ENCODE measurements at places on chromosomes 2 and 18. TPM values are rescaled to one million over a fixed set of nuclear protein-coding genes. Genes with fewer than 3 reads are reported as not detected.

The UBE2F gene
- total RNA-seq = 54.3 TPM

The CABYR gene
- 3.9 TPM for total RNA-seq

The ANKRD23 gene
- 4.4 TPM for total RNA-seq

The MYO1B gene
- 91.1 TPM for total RNA-seq

The GKN2 gene
- total RNA-seq = not detected

The RALBP1 gene
- total RNA-seq = 48.3 TPM

The PID1 gene
- total RNA-seq = not detected

DNA sequence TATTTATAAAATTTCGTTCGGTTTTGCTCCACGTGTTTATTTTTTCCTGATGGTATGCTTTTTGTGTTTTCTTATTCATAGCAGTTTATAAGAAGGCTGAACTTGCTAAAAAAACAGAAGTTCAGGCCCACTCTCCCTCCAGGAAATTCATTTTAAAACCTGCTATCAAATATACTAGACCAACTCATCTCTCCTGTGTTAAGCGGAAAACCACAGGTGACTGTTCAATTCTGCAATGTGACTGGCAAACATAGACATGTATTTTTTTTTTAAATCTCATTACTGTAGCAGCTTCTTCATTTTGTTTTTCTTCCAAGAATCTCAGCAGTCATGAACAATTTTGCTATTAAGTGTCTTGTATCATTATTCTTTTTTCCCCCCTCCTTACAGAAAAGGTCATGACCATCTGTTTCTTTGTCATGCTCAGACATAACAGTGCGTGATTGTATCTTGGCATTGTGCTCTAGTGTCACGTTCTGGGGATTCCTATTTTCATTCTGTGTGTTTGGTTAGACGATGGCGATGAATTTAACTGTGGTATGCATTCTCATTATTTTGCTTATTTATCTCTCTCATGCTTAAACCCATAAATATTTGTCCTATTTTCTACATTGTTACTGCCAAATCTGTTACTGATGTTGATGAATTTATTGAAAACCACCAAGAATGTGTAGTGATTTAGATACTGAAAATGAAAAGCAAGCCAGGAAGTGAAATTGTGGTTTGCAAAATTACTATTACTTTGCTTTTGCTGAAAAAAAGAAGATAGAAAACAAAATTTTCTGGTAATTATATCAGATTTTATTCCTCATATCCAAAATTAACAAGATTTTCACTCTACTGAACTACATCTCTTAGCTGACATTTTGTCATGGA, 74.6 kb upstream of the UNC80 start:
- H3K36me3 ChIP-seq = no peaks in the 10 kb centered on the region
- no peak overlapping the region for H3K4me3 ChIP-seq
- DNase-seq = no peak
- H3K4me1 ChIP-seq = peaks cover 5% of the 10 kb centered on the region
- peaks cover 6% of the 10 kb centered on the region for H3K27me3 ChIP-seq

DNA sequence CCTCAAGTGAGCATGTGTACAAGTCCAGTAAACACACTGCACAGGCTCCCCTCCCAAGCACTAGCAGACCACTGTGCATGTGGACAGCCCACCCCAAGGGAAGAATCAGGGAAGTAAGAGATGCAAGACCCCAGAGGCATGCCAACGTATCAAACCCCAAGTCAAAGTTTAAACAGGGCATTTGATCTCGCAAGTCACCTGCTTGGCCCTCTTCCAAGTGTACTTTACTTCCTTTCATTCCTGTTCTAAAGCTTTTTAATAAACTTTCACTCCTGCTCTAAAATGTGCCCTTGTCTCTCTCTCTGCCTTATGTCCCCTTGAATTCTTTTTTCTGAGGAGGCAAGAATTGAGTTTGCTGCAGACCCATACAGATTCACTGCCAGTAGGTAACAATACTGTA, 201.2 kb upstream of the PARD3B start:
- H3K4me3 ChIP-seq = no peak overlapping the region
- H3K27me3 ChIP-seq = no peaks in the 10 kb centered on the region
- DNase-seq = no peak
- no peaks in the 10 kb centered on the region for H3K36me3 ChIP-seq

GRCh38 chr2:108165729-108166128, 74.0 kb upstream of the SULT1C3 start:
- no peak for DNase-seq
- no peaks in the 10 kb centered on the region for H3K4me1 ChIP-seq
- H3K27me3 ChIP-seq = peaks cover 47% of the 10 kb centered on the region
- H3K27ac ChIP-seq = no peak overlapping the region
- H3K4me3 ChIP-seq = no peak overlapping the region
- no peaks in the 10 kb centered on the region for H3K36me3 ChIP-seq

- DNase-seq = no peak
- no peaks in the 10 kb centered on the region for H3K27me3 ChIP-seq
- peaks cover 14% of the 10 kb centered on the region for H3K4me1 ChIP-seq
Observed at GRCh38 chr18:63254716-63255399, 64.7 kb downstream of the BCL2 start.

DNA sequence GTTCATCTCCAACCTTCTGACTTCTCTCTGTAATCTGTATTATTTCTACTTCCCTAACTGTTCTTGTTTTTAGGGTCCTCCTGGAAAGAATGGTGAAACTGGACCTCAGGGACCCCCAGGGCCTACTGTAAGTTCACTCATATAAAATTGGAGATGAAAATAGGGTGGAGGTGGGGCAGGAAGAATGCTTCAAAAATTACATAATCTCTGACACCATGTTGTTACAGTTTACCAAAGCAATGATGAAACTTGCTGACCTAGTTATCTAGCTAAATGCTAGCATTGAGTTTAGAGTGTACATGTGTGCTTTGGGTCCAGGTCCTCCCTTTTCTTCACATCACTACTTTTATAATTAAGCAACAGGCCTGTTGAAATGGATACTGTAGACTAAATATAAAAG, 23.1 kb downstream of the COL3A1 start:
- no peaks in the 10 kb centered on the region for H3K27me3 ChIP-seq
- H3K4me3 ChIP-seq = no peak overlapping the region
- H3K36me3 ChIP-seq = peaks cover 73% of the 10 kb centered on the region
- peak overlapping the region; percentile 92 for H3K27ac ChIP-seq
- H3K4me1 ChIP-seq = peaks cover 59% of the 10 kb centered on the region
- DNase-seq = no peak

GRCh38 chr18:79779021-79779699, 18.6 kb upstream of the KCNG2 start:
- H3K27me3 ChIP-seq = peaks cover 9% of the 10 kb centered on the region
- H3K4me3 ChIP-seq = no peak overlapping the region
- H3K4me1 ChIP-seq = no peaks in the 10 kb centered on the region
- H3K36me3 ChIP-seq = no peaks in the 10 kb centered on the region
- DNase-seq = no peak

- no peak for DNase-seq
- no peak overlapping the region for H3K4me3 ChIP-seq
- H3K27me3 ChIP-seq = no peaks in the 10 kb centered on the region
- H3K36me3 ChIP-seq = peaks cover 12% of the 10 kb centered on the region
Observed at GRCh38 chr2:97979904-97980303, 15.8 kb downstream of the TMEM131 start.

GRCh38 chr2:183034806-183035205, 3.5 kb downstream of the NCKAP1 start:
- H3K36me3 ChIP-seq = no peaks in the 10 kb centered on the region
- peak overlapping the region; percentile 44 for H3K27ac ChIP-seq

DNA sequence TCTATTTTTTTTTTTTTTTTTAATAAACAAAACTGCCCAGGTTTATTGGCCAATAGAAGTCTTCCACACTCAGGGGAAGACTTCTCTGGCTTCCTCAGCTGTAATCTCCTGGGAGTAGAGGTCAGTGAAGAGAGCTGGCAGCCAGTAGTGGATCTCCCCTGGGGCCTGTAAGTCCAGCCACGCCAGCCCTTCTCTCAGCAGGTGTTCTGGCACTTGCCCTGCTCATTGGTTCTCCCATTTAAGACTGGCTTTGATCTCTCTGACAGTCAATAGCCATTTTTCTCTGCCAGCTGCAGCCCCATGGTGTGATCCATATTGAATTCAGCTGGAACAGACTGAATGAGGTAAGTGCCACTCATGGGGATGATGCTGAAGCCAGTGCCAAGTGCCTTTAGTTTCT, 170.6 kb upstream of the SPHKAP start:
- H3K4me1 ChIP-seq = no peaks in the 10 kb centered on the region
- H3K27ac ChIP-seq = no peak overlapping the region
- no peaks in the 10 kb centered on the region for H3K36me3 ChIP-seq
- H3K27me3 ChIP-seq = no peaks in the 10 kb centered on the region

- no peaks in the 10 kb centered on the region for H3K36me3 ChIP-seq
- H3K4me1 ChIP-seq = peaks cover 44% of the 10 kb centered on the region
- peak overlapping the region; percentile 99 for H3K27ac ChIP-seq
- H3K4me3 ChIP-seq = peak overlapping the region; percentile 99
Observed at GRCh38 chr2:186486651-186487647, 889 bp downstream of the ZC3H15 start.

DNA sequence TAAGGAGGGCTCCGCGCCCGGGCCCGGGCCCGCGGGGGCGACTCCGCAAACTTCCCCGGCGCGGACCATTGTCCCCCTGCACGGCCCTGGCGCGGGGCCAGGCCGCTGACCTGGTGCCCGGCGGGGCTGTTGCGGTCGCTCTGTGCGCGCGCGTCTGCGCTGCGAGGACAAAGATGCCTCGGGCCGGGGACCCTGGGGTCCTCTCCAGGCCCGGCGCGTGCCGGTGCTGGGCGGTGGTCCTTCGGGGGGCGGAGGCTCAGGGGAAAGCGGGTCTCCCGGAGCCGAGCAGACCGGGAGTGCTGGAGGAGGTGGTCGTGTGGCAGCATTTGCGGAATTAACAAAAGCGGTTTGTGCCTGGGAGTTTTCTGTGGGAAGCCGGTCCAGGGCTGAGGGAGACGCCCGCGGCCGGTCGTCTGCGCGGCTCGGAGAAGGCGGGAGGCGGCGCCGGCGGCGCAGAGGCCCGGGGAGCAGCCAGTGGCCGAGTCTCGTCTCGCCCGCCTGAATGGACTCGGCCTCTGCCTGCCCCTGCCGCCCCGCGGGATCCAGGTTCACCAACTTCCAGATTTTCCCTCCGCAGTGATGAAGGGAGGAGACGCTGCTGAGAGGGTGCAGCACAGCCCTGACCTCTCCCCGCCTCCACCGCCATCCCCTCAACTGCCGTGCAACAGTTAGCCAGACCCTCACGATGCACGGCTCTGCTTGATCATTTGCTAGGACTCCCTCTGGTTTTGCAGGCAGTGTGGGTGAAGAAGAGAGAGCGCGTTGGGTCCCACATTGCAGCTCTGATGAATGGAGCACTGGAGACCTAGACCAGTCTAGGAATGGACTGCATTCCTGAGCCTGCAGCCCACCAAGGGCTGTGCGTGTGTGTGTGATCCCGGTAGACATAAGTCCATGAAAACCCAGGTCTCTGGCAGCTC, 705 bp downstream of the EFR3B start:
- no peak for DNase-seq
- H3K4me3 ChIP-seq = peak overlapping the region; percentile 81
- peaks cover 22% of the 10 kb centered on the region for H3K4me1 ChIP-seq

DNA sequence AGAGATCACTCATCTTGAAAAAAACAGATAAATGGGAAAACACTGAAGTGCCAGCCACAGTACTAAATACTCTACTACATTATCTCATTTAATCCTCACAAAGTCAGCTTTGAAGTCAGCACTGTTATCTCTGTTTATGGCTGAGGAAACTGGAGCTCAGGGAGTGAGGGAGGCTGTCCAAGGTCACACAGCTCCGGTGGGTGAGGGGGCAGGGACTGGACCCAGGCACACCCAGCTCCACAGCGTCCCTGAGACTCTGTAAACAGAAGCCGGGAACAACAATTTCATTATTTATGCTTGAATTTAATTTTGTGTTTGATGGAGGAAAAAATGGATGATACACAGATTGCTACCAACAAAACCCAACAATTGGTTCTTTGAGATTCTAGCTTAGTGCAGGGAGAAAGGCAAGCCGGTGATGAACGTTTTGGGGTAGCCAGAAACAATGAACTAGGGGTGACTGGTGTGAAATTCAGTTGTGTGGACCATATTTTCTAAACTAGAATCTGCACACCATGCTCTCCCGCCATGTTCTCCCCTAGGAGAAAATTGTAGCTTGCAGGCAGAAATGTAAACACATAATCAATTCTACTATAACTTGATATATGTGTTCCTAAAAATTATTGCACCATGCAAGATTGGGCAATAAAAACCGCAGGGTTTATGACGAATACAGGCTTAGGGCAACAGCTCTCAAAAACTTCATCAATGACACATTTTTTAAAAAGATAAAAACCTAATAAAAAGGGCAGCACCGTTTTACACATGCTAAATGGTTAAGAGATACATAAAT, at the start of gene GREB1:
GREB1 (plus strand) TSS at position 768 of the 793 bp plus-strand sequence. CDS start 22,570 bp downstream, outside the sequence.
- no peaks in the 10 kb centered on the region for H3K36me3 ChIP-seq
- no peak within 1 kb of the TSS for H3K27ac ChIP-seq
- peaks cover 62% of the 10 kb centered on the region for H3K27me3 ChIP-seq
- H3K4me1 ChIP-seq = no peaks in the 10 kb centered on the region

DNA sequence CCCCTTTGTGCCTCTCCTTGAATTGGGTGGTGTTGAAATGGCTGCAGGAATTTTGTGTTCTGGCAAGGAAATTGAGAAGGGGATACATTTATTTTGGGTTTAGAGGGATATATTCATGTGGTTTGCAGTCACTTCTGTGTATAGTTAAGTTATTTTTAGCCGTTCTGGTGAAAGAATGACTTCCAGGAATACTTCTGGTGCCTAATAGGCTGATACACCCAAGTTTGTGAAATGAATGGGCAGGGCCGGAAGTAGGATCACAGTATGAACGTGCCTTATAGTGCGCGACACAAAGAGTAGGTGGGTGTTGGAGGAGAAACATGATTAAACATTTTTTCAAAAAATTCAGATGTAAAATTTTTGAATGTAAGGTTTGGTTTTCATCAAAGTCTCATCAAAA, 168.6 kb upstream of the ATP5MC3 start:
- no peaks in the 10 kb centered on the region for H3K36me3 ChIP-seq
- peaks cover 27% of the 10 kb centered on the region for H3K27me3 ChIP-seq
- no peak overlapping the region for H3K4me3 ChIP-seq
- DNase-seq = no peak
- no peaks in the 10 kb centered on the region for H3K4me1 ChIP-seq

- peaks cover 70% of the 10 kb centered on the region for H3K4me1 ChIP-seq
- H3K27me3 ChIP-seq = no peaks in the 10 kb centered on the region
- H3K4me3 ChIP-seq = peak overlapping the region; percentile 83
- H3K36me3 ChIP-seq = no peaks in the 10 kb centered on the region
- DNase-seq = no peak
Observed at GRCh38 chr2:205683502-205684367, 1.4 kb downstream of the NRP2 start.

- DNase-seq = no peak
- peaks cover 17% of the 10 kb centered on the region for H3K4me1 ChIP-seq
- no peaks in the 10 kb centered on the region for H3K36me3 ChIP-seq
- peaks cover 2% of the 10 kb centered on the region for H3K27me3 ChIP-seq
- no peak overlapping the region for H3K27ac ChIP-seq
- H3K4me3 ChIP-seq = peak overlapping the region; percentile 20
Observed at GRCh38 chr2:199806179-199806578, 44.8 kb downstream of the FTCDNL1 start.

Measured in osteocyte (in vitro differentiated cells).